Muscle of arm (tissue), 14 donors: ENCODE measurements at places on chromosomes 1 and 21.

DNA sequence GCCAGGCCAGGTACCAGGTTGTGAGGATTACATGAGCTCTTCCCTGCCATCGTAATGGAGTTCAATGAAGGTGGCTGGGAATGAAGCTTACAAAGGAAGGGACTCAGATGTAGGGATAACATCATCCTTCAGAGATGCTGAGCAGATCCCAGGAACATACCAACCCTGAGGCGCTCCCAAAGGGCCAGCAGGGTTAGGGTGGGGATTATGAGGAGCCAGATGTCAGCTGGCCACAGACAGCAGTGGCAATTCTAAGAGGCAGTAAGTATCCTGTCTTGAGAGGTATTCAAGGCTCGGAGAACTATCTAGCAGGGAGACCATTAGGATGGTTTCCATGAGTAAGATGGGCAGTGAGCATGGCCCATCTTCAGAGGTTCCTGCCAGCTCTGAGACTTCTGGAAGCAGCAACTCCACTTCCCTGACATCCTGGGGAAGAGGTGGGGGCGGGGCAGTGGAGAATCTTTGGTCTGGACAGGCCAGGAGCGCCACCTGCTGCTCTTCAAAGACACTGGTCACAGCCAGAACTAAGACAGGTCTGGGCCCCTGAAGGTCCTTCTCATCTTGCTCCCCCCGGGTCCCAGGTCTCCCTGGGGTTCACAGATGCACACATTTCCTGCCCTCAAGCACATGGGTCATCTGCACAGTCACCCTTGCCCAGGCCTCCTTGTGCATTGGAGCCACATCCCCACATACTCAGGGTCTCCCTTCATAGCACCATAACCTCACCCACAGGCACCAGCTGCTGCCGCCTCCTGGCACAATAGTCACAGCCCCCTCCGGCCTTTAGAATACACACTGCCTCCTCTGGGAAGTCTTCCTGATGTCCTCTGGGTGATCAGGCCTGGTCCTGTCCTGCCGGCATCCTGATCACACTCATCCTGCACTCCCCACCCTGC is 2.7 kb upstream of the SDC3 start:
- DNase-seq: peak; percentile 85

GRCh38 chr1:155003766-155004351 is 1.3 kb downstream of the ZBTB7B start:
- DNase-seq: peak; percentile 56

DNA sequence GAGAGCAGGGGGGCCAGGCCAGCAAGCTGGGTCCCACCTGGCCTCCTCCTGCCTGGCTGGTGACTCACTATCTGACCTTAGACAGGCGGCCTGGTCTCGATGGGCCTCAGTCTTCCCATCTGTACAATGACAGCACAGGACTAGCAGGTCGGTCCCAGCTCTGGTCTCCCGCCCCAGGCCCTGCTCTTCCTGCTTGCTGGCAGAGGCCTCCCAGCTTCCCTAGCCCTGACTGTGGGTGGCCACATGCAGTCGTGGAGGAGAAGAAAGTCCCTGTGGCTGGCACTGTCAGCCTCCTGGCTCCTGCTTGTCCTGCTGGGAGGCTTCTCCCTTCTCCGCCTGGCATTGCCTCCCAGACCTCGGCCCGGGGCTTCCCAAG is 817 bp downstream of the EXTL1 start:
- no peak for DNase-seq

DNA sequence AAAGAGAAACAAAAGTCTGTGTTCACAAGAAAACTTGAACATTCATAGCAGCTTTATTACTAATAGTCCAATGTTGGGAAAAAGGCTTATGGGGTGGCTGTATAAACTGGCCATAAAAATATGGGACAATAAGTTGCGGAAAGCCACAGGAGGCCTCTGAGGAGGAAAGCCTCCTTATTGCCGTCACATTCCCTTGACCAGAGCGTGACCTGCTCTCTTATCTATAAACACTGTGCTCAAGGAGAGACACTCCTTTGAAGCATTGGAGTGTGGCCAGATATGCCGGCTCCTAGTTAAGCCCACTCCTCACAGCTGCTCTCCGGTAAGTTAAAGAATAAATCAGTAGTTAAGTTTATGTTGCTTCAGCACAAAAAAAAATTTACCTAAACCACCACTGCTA is 19.7 kb downstream of the OR6Y1 start:
- DNase-seq: no peak

DNA sequence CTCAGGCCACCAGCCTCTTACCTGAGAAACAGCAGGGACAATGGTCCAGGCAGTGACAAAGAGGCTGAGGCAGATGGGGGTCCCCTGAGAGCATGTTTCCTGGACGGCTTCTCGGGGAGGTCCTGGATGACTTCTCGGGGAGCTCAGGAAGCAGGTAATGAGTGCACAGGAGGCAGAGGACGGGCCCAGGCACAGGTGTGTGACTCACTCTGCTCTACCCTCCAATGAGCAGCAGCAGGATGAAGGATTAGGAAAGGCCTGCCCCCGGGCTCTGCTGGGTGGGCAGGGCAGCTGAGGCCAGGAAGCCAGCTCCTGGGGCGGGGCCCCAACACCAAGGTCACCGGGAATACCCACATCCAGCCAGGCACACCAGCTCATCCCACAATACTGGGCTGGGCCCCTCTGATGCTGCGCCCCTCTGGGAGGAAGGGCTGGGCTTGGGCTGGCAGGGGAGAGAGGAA is 17.2 kb upstream of the PTAFR start:
- no peak for DNase-seq

- DNase-seq: no peak
These were observed 3.0 kb downstream of the CELSR2 start for GRCh38 chr1:109252167-109252892.
